A375 (cell line): ENCODE measurements at places on chromosomes 11 and 22. TPM values are rescaled to one million over a fixed set of nuclear protein-coding genes. Genes with fewer than 3 reads are reported as not detected.

The GPHA2 gene
- total RNA-seq, result not detected in 2 replicates

The OAF gene
- 160 and 164 TPM in 2 replicates for total RNA-seq

The MGAT3 gene
- total RNA-seq, result 0.29 and 0.64 TPM in 2 replicates

The SERPING1 gene
- 0.42 TPM in 1 of 2 replicates, not detected in the other for total RNA-seq

The CASP12 gene
- total RNA-seq, result not detected in 2 replicates

The ALG8 gene
- 54.2 and 63.7 TPM in 2 replicates for total RNA-seq

The MRGPRE gene
- not detected in 2 replicates for total RNA-seq

The NAV2 gene
- 0.79 and 1.5 TPM in 2 replicates for total RNA-seq

The TRIM6 gene
- total RNA-seq, result 1.9 and 3.4 TPM in 2 replicates

The SLC6A5 gene
- not detected in 2 replicates for total RNA-seq

The MMP8 gene
- total RNA-seq, result 0.72 and 1.2 TPM in 2 replicates
